ENCODE measurements at places on chromosomes 5 and 9.

- DNase-seq, result no peak
These were observed 97.0 kb upstream of the ANKRD55 start for GRCh38 chr5:56330167-56330566.

- DNase-seq, result no peak
These were observed 909 bp downstream of the SLC36A1 start for GRCh38 chr5:151448038-151448985.

GRCh38 chr5:1033606-1034420 lies 25.2 kb downstream of the NKD2 start:
- no peak for DNase-seq

- DNase-seq, result no peak
These were observed 251.1 kb downstream of the PDZD2 start for GRCh38 chr5:31890046-31890445.

GRCh38 chr5:41404757-41405156 lies 105.6 kb downstream of the PLCXD3 start:
- DNase-seq, result no peak

DNA sequence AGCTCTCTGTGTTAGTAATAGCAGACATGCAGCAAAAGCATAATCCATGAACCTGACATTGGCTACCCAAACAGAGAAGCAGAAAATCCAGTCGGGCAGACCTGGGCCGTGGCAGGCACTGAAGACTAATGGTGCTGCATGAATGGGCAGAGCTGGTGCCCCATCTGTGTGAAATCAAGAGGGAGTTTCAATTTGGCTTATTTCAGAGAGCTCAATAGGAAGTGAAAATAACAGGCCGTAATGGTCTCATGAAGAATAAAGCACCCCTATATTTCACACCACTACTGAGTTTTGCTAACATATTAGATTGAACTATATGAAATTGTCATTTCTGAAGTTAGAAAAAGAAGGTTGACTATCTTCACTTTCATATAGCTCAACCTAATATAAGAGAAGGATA lies 149.7 kb downstream of the ENC1 start:
- no peak for DNase-seq

GRCh38 chr9:93194641-93195040 lies 10.7 kb downstream of the WNK2 start:
- no peak for DNase-seq

DNA sequence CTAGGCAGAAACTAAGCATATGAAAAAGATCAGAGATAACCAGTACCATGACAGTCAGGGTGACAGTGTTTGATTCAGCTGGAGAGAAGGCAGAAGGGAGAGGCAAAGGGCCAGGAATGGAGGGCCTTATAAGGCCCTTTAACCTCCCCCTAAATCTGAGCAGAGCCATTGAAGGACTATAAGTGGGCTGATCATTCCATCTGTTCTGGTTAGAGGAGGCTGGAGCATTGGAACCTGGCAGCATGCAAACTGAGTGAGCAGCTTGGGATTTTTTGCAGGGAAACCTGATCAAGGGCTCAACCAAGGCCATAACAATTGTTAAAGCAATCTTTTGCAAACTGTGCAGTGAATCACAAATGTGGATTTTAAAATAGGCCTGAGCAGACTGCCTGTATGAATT lies 174.5 kb upstream of the DAP start:
- no peak for DNase-seq

DNA sequence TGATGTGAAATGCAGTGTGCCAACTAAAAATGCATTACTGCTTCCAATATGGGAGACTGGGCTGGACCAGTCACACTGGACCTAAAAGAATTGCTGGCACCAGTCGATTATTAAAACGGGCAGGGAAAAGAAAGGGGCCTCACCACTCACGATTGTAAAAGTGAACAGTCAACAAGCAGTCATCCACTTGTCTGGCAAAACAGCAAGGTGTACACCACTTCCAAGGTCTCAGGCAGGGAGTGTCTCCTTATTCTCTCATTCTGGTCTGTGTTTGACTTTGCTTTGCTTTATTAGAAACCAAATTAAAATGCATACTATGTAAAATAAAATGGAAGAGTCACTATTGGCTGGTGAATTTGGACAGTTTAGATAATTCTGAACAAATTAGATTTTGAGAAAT lies 57.8 kb upstream of the TRPM3 start:
- DNase-seq, result no peak

DNA sequence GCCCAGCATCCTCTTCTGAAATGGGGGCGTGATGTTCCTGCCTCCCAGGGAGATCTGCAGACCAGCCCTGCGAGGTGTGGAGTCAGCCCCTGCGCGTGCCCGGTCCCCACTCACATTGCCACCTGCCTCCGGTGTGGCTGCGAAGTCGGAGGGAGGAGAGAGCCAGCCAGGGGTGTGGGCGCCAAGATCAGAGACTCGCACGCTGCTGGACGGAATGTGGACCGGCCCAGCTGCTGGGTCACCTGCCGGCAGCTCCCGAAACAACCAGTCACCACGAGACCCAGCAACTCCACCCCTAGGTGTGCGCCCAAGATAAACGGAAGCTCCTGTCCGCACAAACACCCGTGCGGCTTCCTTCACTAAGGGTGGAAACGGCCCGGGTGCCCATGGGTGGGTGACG lies 51.1 kb upstream of the EGFL7 start:
- DNase-seq, result no peak

- no peak for DNase-seq
These were observed 57.6 kb downstream of the DENND4C start for GRCh38 chr9:19288081-19288480.

DNA sequence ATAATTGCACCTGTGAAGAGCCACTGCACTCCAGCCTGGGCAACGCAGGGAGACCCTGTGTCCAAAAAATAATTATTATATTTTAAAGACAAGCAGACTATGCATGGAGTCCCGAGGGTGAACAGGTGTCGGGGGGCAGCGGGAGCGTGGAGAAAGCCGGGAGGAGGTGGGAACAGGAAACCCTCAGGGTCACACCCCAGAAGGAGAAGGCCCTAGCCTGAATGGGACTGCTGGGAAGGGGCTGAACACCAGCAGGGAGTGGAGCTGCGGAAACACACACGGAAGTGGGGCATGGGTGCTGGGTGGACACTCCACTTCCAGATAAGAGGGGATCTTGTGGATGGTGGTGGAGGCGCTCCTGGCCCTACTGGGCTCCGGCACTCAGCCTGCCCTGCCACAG lies 12.8 kb downstream of the SURF6 start:
- no peak for DNase-seq

DNA sequence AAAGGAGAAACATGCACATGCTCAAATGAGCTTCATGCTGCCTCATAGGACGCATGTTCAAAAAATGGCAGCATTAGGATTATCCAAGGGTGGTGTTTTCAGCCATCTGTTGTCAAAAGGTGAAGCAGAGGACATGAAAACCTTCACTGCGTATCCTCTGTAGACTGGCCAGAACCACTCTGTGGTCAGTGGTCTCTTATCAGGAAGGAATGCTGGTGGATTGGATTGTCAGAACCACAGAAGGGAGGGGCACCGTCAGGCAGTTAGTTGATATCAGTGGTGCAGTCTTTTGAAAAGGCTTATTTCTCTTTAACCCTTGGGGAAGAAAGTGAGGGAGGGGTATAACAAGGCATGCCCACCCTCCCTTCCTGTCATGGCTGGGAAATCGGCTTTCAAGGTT lies 100.1 kb downstream of the FBXL7 start:
- no peak for DNase-seq

- no peak for DNase-seq
These were observed 580 bp upstream of the PRRX2 start for GRCh38 chr9:129664746-129665388.

DNA sequence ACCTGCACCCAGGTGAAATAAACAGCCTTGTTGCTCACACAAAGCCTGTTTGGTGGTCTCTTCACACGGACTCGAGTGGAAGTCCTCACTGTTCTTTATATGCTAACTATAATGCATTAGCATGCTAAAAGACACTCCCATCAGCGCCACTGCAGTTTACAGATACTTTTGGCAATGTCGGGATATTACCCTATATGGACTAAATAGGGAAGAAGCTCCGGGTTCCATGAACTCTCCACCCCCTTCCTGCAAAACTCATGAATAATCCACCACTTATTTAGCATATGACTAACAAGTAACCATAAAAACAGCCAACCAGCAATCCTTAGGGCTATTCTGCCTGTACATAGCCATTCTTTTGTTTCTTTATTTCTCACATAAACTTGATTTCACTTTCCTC lies 426.2 kb upstream of the PTPRD start:
- DNase-seq, result no peak

- no peak for DNase-seq
These were observed 400.3 kb downstream of the ZSWIM6 start for GRCh38 chr5:61732369-61732768.

- no peak for DNase-seq
These were observed 15.2 kb upstream of the SLC36A1 start for GRCh38 chr5:151432210-151432609.

DNA sequence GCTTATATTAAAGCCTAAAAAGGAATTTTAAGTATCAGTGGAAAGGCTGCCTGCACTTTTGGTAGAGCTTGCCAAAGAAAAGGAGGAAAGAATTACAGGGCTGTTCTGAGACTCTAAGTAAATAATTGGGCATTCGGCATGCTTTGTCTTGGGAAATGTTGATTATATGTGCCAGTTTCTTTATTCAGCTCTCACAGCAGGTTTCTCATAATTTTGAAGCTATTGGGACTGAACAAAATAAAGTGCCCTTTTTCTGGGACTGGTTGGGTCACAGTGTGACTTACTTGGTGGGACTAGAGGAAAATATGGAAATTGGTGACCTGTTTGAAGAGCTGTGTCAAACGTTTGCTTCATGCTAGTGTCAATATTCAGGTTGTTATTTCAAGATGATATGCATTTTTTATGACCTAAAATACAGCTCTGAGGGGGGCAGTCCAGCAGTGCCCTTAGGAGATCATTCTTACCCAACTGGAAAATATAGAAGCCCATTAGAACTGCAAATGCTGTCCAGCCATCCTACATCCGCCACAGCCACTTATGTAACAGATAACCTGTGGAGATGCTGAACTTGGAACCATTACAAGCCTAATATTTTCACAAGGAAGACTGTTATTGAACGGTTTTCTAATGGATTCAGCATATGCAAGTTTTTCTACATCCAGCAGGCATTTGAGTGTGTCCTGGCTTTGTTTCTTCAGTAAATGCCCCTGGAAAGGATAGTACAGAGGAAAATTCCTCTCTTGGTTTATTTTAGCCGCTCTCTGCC lies 122.4 kb downstream of the SNCAIP start:
- DNase-seq, result no peak

Measured in natural killer cell treated with Interleukin-12 subunit alpha and Interleukin-12 subunit beta and Interleukin-15 and Interleukin-18, amount 100 ng/mL, for 72 hours (primary cell).